ENCODE measurements at places on chromosomes 7 and 10.

DNA sequence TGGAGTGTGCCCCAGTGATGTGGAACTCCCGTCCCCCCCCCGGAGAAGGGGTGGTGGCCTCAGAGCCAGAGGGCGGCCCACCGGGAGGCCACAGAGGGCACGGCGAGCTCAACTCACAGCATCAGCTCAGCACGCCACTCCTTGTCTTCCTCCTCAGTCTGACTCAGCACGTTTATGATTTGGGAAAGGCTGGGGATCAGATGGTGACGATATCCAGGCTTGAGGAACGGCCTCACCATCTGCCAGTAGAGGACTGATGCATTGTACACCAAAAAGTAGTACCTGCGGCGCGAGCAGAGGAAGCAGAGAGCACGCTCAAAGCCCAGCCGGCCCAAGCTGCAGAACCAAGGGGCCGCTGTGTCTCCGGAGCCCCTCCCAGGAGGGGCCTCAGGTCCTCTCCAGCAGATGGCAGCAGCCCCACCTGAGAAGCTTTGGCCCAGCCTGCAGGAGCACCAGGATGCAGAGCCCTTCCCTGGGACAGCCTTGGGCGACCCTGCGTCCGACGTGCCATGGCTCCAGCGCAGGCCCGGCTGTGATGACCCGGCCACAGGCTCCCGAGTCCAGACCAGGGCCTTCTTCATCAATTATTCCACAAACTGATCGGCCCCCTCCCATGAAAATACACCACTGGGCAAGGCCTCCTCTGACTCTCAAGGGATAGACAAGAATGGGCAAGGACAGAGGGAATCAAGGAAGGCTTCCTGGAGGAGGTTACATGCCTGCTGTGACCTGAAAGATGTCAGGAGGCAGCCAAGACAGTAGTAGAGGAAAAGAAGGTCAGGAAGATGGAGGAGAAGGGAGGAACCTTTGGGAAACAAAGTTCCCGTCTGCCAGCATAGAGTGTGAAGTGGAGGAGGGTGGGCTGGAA is 3.7 kb downstream of the CFAP46 start:
- DNase-seq = peak; percentile 77

DNA sequence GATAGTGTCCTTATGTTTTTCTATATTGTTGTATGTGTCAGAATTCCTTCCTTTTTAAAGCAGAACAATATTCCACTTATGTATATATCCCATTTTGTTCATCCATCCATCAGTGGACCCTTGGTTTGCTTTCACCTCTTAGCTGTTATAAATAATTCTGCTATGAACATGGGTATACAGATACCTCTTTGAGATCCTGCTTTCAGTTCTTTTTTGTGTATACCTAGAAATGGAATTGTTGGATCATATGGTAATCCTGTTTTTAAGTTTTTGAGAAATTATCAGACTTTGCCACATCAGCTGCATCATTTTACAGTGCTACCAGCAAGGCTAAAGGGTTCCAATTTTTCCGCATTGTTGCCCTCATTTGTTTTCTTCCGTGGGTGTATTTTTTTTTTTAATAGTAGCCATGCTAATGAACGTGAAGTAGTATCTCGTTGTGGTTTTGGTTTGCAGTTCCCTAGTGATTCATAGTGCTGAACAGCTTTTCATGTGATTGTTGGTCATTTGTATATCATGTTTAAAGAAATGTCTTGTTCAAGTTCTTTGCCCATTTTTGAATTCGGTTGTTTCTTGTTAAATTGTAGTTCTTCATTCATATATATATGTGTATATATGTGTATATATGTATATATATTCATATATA is 87.8 kb downstream of the LCOR start:
- DNase-seq = no peak

GRCh38 chr10:63247771-63248170 is 114.6 kb downstream of the NRBF2 start:
- DNase-seq = no peak

- no peak for DNase-seq
Observed at GRCh38 chr7:17315974-17316373, 17.5 kb downstream of the AHR start.

GRCh38 chr10:11009471-11010308 is 8.0 kb upstream of the CELF2 start:
- DNase-seq = no peak

- no peak for DNase-seq
Observed at GRCh38 chr7:91722831-91723230, 157.7 kb downstream of the MTERF1 start.

DNA sequence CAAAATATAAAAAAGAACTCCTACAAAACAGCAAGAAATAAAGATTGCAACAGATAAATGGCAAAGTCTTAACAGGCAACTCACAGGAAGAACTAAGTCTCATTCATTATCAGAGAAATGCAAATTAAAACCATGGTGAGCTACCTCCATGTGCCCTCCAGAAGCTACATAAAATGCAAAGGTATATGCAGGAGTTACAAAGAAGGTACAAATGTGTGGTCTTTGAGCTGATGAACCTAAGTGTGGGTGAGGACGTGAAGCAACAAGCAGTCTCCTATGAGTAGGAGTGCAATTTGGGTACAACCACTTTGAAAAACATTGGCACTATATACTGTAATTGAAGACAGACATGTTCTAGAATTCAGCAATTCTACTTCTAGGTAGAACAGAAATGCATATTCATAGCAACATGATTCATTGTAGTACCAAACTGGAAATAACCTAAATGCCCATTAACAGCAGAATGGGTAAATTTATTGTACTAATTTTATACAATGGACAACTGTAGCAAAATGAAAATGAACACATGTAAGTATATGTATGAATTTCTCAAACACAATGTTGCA is 61.6 kb upstream of the KCNMA1 start:
- no peak for DNase-seq

DNA sequence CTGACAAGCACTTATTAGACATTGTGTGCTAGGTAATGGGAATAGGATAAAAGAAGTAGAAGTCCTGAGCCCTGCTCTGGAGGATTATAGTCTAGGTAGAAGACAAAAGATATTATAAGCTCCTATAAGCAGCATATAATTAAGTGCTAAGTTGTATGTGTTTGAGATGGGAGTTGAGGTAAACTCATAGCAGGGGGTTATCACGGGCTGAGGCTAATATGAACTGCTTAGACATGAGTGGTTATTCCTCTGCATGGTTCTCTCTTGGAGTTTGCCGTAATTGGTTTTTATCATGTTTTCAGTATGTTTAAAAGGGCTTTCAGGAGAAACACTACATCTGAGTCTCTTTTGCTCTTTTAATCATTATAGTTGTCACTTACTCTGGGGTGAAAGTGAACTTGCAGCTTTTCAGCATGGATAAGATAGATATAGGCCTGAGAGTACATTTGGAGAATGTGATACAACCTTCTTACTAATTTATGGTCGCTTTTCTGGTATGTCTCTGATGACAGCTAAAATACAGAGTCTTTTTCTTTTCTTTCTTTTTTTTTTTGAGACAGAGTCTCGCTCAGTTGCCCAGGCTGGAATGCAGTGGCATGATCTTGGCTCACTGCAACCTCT is 39.0 kb downstream of the SMNDC1 start:
- DNase-seq = peak; percentile 7

DNA sequence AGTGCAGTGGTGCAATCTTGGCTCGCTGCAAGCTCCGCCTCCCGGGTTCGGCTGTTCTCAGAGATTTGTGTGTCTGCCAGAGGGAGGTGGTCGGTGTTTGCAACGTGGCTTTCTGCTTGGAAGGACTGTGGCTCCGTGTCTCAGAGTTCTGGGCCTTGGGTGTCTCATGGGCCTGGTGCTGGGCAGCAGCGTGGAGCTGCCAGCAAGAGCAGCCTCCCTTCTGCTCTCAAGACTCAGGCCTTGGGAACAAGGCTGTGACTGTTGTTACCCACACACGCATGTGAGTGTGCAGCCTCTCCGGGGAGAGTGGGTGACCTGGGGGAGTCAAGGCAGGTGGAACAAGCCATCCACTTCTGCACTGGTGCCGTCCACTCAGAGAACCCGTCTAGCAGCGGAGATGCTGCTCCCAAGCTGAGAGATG is 52.0 kb downstream of the VIPR2 start:
- peak; percentile 10 for DNase-seq

DNA sequence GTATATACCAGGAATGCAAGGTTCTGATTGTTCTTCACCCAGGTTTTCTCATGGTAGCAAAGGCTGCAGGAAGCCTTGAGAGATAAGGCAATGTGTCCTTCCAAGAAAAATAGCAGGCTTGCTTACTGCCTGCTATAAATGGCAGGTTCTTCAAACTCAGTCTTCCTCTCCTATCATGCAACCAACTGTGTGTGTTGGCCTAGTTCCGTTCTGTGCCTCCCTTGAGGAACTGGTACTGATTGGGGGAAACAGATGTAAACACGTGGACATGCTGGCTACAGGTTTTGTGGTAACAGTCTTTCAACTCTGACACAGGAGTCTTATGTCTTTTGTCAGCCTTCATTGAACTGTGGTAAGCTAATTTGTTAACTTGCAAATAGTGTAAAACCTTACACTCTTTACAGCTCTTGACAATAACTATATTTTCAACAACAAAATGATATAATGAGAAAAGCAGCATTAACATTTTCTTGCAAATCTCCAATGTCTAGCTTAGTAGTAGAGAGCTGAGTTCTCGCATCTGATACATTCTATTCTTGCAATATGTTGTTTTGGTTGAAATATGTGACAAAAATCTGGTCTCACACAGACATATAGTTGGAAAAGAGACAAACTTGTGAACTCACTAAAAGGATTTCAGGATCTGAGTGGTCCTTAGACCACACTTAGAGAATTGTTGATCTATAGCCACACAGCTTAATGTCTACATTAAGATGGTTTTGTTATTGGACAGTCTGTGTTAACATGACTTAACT is 54.7 kb upstream of the LSM8 start:
- DNase-seq = no peak

- DNase-seq = no peak
Observed at GRCh38 chr7:109256762-109257560, 687.3 kb downstream of the DNAJB9 start.

- DNase-seq = peak; percentile 6
Observed at GRCh38 chr10:78405736-78406135, 372.1 kb downstream of the RPS24 start.
